Mesothelial cell of epicardium (in vitro differentiated cells): ENCODE measurements at places on chromosomes 16 and 17.

DNA sequence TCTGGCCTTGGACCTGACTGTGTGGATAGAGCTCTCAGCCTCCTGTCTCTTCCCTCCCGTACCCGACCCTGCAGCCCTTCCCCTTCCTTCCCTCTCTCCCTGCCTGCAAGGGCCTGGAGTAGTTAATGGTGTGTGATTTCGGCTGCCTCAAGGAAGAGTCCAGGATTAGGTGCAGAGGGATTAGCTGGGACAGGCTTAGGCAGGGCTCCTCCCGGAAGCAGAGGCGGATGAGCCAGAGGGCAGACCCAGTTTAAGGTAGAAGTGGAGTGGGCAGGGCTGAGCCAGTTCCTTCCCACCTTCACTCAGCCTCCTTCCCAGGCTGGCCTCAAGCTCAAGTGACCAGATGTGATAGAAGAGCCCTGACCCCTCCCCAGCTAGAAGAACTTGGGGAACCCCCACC is 16.8 kb downstream of the GUCY2D start:
- DNase-seq = no peak

- DNase-seq = no peak
These were observed 201.1 kb upstream of the MAF start for GRCh38 chr16:79801646-79802045.

DNA sequence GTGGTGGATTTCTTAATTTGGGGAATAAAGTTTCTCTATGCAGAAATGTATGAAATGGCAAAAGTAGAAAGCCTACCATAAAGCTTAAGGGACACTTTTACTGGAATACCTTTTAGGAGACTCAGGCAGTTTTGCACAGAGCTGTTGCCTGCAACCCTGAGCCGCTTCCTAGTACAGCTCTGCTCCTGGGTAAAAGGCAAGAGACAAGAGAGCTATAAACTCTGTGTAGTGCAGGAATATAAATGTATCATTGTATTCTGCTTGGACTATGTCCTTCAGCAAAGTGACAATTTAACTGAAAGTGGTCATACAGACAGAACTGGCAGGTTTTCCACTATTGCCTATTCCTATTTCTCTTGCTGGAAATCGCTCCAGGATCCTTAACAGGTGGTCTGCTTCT is 65.3 kb upstream of the MYOCD start:
- no peak for DNase-seq

DNA sequence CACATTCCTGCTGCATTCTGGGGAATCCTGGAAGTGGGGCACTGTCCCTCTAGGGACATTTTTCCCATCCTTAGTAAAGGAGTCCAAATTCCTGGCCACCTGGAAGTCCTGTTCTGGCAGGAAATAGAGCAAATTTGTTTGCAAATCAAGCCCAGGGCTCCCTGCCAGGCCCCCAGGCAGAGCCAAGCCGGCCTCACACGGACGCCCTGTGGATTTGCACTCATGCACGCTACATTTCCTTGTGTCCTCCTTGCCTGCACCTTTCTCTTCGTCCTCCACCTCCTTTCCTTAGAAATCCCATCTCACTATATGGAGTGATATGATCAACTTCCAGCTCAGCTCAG is 7.0 kb upstream of the CALB2 start:
- no peak for DNase-seq
